ENCODE measurements at places on chromosomes 4 and X.

GRCh38 chr4:145779319-145779801, 99.4 kb downstream of the C4orf51 start:
- DNase-seq: no peak

DNA sequence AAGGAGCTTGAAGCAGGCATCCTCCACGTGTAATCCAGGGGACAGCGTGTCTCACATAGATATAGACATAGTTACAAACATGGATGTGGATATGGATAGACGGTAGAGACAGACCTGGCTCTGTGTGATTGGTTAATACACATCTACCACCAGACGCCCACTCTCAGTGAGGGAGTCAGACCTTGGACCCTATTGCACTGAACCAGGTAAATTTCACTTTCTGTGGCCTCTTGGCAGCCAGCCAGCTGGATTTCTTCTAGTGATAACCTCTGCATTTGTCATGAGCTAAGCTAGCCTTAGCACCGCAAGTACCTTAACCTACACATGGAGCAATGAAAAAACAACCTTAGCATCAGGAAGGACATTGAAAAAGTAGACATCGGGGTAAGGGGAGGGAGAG, 79.2 kb upstream of the ACSL4 start:
- DNase-seq: no peak

DNA sequence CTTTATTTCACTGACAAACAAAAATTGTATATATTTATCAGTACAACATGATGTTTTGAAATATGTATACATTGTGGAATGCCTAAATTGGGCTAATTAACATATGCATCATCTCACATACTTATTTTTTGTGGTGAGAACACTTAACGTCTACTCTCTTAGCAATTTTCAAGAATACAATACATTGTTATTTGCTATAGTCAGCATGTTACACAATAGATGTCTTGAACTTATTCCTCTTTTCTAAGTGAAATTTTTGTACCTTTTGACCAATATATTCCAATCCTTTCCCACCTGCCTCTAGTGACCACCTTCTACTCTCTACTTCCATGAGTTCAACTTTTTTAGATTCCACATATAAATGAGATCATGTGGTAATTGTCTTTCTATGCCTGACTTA, 35.1 kb downstream of the C4orf46 start:
- no peak for DNase-seq

DNA sequence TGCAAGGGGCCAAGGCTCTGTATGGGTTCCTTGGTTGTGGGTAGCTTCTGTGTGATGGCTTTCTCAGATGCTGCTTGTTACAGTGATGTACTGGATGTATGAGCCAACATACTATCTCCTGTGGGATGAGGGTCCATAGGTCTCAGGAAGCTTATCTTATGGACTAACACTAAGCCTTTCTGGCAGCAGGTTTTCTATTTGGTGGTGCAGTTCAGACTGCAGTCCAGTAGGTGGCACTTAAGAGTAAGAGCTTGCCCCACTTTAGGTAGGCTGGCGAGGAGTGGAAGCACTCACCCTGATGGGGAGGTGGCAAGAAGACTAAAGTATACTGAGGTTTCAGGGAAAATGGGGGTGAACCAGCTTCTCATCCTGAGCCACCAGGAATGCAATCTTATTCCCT, 306.7 kb upstream of the MAOA start:
- peak; percentile 1 for DNase-seq

- DNase-seq: no peak
Observed at GRCh38 chr4:58113126-58113525, 1002.9 kb upstream of the IGFBP7 start.

DNA sequence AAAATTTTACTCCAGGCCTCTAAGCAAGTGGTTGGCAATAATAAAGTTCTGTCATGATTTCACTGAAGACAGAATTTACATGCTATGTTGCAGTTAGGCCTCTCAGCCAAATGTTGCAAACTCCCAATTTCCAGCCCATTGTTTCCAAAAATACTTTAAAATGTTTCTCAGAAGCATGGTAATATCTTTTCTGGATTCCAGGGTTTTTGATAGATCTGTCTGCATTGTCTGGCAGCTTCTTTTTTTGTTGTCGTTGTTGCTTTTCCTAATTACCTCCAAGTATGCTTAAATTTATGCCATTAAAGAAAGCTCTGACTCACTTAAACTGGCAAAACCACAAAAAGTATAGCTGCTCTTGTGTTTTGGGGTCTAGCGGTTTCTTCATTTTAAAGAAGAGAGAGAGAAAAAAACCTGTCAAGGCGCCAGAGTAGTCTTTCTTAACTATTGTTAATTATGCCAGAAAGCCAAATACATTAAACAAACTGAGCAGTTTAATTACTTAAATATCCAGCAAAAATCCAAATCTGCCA, 97.0 kb downstream of the AGTR2 start:
- no peak for DNase-seq

- no peak for DNase-seq
Observed at GRCh38 chr4:12495211-12495610, 988.9 kb downstream of the RAB28 start.

DNA sequence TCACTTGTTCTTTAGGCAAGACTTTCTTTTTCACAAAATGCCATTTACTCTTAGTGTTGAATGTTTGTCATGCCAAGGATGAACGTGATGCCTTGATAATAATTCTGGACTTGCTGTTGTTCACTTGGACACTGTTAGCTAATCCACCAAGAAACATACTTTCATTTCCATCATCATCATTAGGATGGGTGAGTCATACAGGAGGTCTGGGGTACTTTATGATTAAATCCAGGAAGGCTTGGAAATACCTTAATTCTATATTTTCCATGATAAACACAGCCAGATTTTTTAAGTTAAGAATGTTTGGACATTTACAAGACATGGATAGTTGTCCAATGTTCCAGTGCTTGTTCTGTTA, 260.7 kb upstream of the GIMD1 start:
- no peak for DNase-seq

GRCh38 chr4:99921174-99921573, 25.2 kb downstream of the DNAJB14 start:
- no peak for DNase-seq

GRCh38 chr4:125393825-125394224, 79.1 kb downstream of the FAT4 start:
- no peak for DNase-seq

GRCh38 chr4:159334461-159334860, 231.6 kb downstream of the RAPGEF2 start:
- DNase-seq: no peak

- DNase-seq: no peak
Observed at GRCh38 chrX:110004215-110004614, 1.3 kb downstream of the TMEM164 start.

GRCh38 chr4:88054229-88054628, 46.8 kb downstream of the PKD2 start:
- no peak for DNase-seq

- DNase-seq: peak; percentile 69
Observed at GRCh38 chr4:176920694-176921093, 128.0 kb upstream of the VEGFC start.

- no peak for DNase-seq
Observed at GRCh38 chr4:139889901-139890300, 224.3 kb downstream of the MGST2 start.

DNA sequence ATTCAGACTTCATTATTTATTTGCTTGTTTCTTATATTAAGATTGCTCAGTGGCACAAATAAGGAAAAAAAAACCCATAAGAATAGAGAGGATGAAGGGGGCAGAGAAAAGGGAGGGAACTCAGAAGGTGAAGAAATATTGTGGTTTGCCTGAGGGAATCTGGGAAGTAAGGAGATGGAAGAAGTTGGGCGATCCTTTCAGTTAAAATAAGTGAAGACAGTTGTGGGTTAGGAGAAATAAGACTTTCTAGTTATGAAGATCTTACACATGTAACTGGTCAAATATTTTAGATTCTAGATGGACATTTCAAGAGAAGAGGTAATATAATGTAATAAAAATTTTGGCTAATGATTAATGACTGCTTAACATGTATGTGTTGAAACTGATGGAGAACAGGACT, 138.7 kb upstream of the LIMCH1 start:
- DNase-seq: no peak

DNA sequence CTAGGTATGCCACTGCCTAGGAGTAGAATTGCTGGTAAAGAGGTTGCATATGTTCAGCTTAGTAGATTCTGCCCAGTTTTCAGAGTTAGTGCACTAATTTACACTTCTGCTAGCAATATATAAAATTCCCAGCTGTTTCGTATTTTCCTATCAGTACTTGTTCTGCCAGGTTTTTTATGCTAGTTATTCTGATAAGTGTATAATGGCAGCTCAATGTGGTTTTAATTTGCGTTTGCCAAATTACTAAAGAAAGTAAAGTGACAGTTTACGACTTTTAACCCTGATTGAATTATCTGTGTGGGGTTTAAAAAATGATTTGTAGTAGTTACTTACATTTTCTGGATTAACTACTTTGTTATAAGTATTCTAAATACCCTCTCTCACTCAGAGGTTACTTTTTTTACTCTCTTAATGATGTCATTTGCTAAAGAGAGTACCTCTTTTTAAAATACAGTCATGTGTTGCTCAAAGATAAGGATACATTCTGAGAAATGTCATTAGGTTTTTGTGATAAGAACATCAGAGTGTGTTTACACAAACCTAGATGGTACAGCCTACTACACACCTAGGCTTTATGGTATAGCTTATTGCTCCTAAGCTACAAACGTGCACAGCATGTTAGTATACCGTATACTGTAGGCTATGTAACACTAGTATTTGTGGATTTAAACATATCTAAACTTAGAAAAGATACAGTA, 363.2 kb downstream of the IL15 start:
- DNase-seq: no peak

GRCh38 chr4:40812386-40812785, 62.6 kb downstream of the NSUN7 start:
- no peak for DNase-seq

- no peak for DNase-seq
Observed at GRCh38 chrX:8345473-8345872, 119.2 kb upstream of the VCX3B start.

DNA sequence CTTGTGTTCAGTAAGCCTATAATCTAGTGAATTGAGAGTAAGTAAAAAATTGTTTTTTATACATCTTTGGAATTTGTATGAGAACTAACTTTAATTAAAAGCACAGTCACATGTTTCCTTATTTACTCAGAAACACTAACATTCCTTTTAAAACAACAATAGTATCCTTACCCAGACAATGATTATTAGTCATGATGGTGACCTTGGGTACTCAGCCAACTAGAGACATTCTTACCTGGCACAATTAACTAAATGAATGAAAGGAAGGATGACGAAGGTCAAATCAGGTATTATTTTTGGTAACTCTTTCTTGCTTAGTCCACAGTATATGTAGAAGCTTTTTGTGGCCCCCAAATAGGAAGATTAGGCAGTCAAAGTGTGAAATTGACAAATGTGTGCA, 901.0 kb downstream of the FAT4 start:
- DNase-seq: no peak

DNA sequence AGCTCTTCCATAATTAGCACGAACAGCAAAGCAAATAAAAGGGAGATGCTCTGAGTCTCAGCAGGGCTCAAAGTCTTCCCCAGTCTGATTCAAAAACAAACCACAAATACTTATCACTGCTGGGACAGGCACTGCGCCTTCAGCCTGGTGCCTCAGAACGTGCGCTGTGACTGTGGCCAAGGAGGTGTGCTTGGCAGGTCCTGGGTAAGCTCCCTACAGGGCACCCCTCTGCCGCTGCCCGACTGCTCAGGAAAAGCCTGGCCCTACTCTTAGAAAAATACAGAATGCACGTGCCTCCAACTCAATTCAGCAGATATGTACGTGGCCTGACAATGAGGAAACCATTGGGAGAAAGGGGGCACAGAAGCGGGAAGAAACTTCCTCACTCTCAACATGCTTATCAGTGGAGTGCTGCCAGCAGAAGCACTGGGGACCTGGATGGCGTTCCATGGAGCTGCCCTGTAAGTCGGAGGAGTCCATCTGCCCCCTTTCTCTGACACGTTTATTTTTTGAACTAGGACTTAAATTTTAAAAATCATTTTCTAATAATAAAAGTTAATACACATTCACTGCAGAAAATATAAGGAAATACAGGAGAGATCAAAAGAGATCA, 86.8 kb downstream of the GATB start:
- DNase-seq: no peak

- no peak for DNase-seq
Observed at GRCh38 chr4:179618966-179619365, 2176.7 kb upstream of the AGA start.

- no peak for DNase-seq
Observed at GRCh38 chr4:147493307-147493706, 12.4 kb downstream of the EDNRA start.

DNA sequence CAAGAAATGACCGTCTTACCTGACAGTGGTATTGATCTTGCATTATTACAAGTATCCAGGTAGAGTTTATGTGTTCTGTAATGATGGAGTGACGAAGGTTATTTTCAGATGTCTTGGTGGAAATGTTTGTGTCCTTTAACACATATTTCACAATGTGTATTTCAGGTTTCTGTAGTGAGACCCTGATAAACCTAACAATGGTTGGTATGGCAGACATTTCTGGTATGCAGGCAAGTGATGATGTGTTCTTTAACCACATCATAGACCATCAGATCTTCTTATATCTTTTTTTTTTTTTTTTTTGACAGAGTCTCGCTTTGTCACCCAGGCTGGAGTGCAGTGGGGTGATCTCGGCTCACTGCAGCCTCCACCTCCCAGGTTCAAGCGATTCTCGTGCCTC, 14.6 kb upstream of the ATXN3L start:
- DNase-seq: no peak

GRCh38 chr4:74598611-74599325, 153.8 kb downstream of the AREG start:
- peak; percentile 1 for DNase-seq

DNA sequence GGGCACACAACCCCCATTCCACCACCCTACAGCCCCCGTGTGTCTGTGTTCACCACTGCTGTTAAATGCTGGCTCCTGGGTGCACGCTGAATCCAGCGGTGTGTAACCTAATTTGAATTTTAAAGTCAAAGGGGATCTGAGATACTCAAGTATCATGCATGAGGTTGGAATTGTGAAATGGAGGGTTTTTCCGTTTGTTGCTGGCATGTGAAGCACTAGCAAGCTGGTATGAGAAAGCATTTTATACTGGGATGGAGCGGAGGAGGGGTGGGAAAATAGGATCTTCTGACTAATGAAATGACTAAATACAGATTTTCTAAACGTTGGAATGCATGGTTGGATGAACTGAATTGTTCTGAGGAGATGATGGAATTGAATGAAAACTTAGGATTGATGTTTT, 36.9 kb upstream of the FAT1 start:
- peak; percentile 59 for DNase-seq

DNA sequence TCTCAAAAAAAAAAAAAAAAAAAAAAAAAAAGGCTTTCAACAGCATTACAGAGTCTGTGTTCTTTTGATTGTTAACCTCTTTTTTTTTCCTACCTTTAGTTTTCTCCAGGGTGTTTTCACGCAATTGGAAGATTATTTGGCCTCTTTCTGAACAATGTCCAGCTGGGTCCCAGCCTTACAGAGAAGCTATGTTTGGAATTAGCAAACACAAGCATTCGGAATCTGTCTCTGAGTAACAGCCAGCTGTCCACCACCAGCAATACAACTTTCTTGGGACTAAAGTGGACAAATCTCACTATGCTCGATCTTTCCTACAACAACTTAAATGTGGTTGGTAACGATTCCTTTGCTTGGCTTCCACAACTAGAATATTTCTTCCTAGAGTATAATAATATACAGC, 13.3 kb downstream of the TLR3 start:
- no peak for DNase-seq
